ENCODE measurements at places on chromosomes 5 and 9.

GRCh38 chr5:52743970-52744369 lies 43.7 kb upstream of the ITGA1 start:
- peak; percentile 91 for DNase-seq

- DNase-seq, result peak; percentile 67
These were observed 105.2 kb downstream of the ST8SIA4 start for GRCh38 chr5:100797861-100798260.

- DNase-seq, result no peak
These were observed 161.3 kb downstream of the YIPF5 start for GRCh38 chr5:144009116-144009515.

DNA sequence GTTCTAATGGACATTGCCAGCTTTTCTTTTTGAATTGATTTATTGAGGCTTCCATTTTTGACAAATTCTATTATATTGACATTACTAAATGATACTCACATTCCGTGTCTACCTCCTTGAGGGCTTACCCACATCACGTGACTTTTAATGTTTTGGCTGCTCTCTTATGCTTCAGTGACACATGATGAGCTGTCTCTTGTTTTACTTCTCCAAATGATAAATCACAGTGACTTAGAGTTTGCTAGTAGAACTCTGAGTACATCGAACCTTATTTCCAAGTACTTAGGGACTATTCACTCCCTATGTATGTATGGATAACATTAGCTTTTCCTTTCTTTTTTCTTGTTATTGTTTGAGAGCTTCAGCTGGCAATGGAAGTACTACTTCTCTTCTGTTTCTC lies 169.8 kb upstream of the KCNN2 start:
- peak; percentile 38 for DNase-seq

DNA sequence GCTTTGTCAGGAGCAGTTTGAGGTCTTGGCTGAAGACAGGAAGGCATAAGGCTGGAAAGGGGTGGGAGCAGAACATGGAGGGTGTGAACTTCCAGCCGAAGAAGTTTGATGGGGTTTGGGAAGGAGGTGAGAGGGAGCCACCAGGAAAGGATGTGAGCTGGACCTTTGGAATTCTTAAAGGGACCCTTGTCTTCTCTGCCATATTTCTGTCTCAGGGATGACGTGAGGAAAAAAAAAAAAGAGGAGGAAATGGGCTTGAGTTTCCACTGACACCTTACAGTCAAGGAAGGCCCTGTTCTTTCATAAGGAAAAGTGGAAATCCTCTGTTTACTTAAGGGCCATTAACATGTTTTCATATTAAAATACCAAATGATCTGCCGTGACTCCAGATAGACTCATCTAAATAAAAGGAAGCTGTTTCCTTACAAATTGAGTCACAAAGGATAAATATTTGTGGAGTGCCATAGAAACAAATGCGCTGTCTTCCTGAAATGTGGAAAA lies 132.1 kb downstream of the PALM2AKAP2 start:
- DNase-seq, result peak; percentile 96

- peak; percentile 55 for DNase-seq
These were observed 21.6 kb downstream of the BHMT start for GRCh38 chr5:79133121-79133656.

DNA sequence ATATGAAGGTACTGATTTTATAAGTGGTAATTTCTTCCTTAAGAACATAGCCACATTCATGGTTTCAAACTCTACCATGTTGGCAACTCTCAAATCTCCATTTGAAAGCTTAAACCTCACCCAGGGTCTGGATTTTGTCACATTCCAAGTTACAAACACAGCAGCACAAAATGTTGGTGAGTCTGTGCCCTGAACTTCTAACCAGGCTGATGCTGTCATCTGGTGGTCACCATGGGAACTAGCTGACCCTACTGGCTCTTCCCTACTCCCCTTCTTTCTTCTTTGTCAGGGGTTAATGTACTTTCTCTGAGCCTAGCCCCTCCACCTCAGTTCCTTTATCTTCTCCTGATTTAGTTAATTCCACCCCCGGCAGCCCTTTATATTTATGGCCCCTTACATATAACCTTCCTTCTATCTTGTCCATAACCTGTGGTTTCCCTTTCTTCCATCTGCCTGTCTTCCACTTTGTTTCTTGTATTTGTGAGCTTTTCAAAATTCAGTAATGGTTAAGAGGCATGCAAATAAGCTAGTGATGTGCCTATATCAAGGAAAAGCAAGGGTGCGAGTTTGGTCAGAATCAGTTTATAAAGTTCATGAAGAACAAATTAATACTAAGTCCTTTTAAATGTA lies 35.9 kb downstream of the TGFBR1 start:
- peak; percentile 80 for DNase-seq

GRCh38 chr5:5155617-5156016 lies 15.5 kb downstream of the ADAMTS16 start:
- DNase-seq, result no peak

GRCh38 chr5:22500556-22500955 lies 352.6 kb downstream of the CDH12 start:
- no peak for DNase-seq

GRCh38 chr5:77791356-77791755 lies 15.2 kb upstream of the TBCA start:
- no peak for DNase-seq

DNA sequence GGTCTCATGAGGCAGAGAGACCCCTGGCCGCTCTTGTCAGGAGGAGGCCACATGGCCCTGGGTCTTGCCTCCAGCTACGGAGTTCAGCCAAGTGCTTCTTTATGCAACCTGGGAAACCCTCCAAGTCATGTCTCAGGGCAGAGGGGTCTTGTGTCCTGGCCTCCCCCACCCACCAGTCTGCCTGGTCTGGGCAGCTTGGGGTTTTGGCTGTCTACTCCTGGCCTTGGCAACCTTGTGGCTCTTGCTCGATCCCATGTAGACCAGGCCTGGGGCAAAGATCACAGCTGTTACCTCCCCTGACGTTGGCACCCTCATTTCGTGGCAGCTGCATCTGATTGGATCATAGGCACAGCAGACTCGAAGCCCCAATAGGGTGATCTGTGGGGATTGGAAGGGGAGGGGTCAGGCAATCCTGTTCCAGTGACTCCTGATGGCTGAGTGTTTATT lies 28.4 kb downstream of the JADE2 start:
- no peak for DNase-seq

DNA sequence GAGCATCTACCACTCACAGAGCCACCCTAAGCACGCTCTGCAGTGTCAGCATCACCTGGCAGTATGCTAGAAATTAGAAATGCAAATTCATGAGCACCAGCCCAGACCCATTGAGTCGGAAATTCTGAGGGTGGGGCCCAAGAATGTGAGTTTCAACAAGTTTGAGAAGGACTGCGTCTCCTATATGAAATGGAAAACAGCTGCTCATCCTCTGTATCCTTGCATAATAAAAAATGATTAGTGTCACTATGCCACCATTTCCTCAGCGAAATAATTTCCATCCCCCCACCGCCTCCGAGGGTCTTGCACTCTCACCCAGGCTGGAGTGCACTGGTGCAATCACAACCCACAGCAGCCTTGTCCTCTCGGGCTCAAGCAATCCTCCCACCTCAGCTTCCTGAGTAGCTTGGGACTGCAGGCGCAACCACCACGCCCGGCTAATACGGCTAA lies 1.3 kb upstream of the IQGAP2 start:
- no peak for DNase-seq

DNA sequence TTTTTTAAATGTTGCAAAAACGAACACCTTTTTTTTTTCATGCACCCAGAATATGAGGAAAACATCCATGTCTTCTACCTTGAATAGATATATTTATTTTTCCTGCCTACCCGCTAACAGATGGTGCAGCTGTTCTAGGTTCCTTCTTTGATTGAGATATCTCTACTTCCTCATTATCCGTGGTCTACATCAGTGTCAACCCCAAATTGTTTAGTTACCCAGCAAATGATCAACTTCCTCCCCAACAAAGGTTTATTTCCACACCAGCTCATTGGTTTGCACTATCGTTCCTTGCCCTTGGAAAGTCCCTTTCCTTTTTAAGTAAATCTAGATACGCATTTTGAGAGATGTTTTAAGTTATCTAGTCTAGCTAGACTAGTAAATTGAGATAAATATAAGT lies 166.4 kb downstream of the PRR16 start:
- no peak for DNase-seq

DNA sequence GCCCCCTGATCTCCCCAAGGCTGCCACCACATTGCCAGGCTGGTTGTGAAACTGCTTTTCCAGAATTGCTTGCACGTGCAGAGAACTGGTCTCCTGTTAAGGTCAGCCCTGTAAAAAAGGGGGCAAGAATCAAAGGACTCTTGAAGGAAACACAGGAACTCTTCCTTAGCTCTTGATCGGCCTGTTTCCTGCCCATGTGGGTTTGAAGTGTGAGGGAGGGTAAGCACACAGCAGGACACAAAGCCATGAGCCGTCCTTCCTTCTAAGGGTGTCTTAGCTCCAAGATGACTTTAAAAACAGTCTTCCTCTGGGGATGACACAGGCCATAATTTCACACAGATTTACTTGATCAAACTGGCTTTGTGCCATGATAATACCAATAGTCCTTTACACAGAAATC lies 36.1 kb downstream of the TEK start:
- DNase-seq, result no peak

- DNase-seq, result no peak
These were observed 432.1 kb upstream of the BRINP1 start for GRCh38 chr9:119801311-119801710.

DNA sequence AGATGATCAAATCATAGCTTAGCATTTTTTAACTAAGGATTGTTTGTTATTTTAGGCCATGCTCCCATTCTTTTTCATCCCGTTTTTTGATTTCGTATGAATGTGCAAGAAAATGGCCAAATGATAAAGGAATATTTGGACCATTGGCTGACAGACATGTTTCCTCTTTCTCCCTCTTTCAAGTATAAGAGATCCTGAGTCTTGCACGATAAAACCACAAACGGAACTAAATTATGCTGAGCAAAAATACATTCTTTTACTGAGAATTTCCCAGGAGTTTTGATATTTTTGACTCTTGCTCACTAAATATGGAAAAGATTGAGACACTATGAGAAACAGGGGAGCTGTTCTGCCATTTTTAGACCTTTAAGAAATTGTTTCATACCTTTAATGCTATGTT lies 90.4 kb upstream of the KLF9 start:
- no peak for DNase-seq

- peak; percentile 65 for DNase-seq
These were observed 380.8 kb upstream of the CD180 start for GRCh38 chr5:67577424-67577823.

DNA sequence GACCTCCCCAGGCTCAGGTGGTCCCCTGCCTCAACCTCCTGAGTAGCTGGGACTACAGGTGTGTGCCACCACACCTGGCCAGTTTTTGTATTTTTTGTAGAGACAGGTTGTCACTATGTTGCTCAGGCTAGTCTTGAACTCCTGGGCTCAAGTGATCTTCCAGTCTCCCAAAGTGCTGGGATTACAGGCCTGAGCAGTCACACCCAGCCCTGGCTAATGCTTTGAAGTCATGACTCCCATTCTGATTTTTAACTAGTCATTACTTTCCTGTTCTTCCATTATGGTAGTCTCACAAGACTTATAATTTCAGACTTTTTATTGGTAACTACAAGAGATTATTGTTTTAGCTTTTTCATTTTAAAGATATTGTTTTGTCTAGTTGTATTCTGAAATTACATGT lies 26.3 kb downstream of the UBAP1 start:
- DNase-seq, result no peak

- DNase-seq, result no peak
These were observed 215.7 kb downstream of the ARL15 start for GRCh38 chr5:54094706-54095105.

- DNase-seq, result peak; percentile 36
These were observed 44.7 kb upstream of the NDFIP1 start for GRCh38 chr5:142063878-142064331.

DNA sequence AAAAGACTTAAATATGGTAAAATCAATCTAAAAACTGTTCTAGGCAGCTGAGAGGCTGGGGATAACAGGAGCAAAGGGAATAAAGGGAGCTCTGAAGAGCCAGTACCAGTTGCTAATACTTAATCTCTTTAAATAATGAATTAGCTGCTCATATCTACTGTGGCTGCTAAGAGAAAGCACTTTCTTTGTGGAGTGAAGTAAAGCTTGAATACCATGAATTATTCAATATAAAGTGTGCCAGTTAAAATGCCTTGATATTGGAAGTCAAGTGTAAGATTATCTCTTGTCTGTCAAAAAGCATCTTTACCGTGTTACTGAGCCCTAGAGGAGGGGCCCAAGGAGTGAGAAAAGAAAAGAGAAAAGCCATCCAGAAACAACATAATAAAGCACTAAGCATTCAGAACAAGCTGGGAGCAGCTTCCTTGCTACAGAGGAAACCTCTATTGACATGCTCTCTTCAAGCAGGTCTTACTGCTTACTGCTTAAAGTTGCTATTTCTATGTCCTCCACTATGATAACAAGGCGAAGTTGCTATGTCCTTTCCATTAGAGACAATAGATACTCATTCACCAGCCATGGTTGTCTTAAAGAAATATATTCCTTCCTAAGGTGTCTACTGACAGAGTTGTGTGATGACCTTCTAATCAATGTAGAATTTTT lies 297.4 kb downstream of the CETN3 start:
- no peak for DNase-seq

- no peak for DNase-seq
These were observed 1.9 kb upstream of the DAP start for GRCh38 chr5:10762776-10763500.

- DNase-seq, result no peak
These were observed 76.1 kb downstream of the ADAMTS2 start for GRCh38 chr5:179268966-179269693.

DNA sequence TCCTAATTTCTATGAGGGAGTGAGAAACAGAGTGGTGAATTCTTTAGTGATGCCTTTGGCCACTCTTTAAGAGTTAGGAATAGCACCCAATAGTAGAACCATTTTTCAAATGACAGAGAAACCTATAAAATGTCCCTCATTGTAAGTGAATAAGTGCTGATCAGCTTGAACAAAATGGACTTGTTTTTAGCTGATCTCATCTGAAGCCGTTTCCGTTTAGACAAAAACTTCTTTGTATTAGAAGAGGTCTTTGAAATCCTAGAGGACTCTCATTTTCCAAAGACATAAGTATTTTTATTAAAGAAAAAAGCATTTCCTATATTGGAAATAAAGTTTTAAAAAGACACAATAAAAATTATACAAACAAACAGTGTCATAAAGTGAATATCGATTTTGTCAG lies 273.9 kb downstream of the ARHGEF28 start:
- DNase-seq, result no peak

GRCh38 chr5:77086689-77087483 lies at the start of gene ZBED3:
TSS of gene ZBED3 (minus strand) at chr5:77087285. CDS start at chr5:77077878, 9,407 bp downstream.
- peak; percentile 82 for DNase-seq

GRCh38 chr9:34958411-34958982 lies 412 bp downstream of the PHF24 start:
- DNase-seq, result no peak

DNA sequence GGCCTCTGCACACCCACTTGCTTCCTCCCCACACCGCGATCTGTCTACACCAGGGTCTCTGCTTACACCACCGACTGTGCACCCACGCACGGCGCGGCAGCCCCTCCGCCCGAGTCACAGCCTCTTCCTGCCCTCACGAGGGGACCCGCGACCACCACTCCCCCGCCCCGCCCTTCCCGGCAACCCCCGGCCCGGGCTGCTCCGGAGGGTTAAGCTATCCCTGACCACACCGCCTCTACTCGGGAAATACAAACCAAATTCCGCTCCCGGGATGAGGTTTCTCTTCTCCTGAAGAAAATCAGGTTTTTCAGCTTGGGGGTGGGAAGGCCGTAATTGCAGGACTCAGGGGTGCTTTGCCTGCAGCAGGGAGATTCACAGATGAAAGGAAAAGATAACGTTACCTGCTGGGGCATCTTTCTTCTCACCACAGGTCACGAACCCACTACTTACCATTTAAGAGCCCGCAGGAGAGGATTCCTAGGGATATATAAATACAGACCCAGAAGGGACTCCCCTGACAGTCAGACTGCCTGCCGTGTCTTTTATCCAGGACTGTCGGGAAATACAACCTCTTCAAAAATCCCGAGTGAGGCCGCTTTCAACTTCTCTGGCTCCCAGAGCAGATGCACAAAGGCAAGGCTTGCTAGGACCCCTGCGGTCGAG lies 63.5 kb downstream of the ROR2 start:
- peak; percentile 37 for DNase-seq

Measured in mesenchymal stem cell (in vitro differentiated cells and primary cell).